Fibroblast of upper back skin (primary cell): ENCODE measurements at places on chromosomes 7 and 10.

DNA sequence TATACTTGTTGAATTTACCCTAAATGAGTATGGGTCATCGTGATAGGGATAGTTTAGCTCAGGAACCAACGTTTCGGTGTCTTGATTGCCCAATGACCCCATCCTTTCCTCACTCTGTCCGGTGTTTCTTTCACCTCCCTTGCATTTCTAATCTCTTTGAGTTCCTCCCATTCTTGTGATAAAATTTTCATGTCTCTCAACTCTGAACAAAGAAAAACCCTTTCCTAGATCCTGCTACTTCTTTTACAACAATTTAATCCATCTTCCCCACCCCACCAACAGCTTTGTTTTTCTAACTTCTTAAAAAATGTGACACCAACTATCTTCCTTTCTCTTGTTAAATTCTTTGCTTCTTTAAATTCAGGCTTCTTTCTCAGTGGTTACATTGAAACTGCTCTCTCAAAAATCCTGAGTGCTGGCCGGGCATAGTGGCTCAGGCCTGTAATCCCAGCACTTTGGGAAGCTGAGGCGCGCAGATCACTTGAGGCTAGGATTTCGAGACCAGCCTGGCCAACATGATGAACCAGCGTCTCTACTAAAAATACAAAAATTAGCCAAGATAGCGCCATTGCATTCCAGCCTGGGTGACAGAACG, 130.3 kb upstream of the MINDY3 start:
- DNase-seq: no peak

GRCh38 chr7:67805921-67806471, 809.4 kb downstream of the TYW1 start:
- DNase-seq: no peak

DNA sequence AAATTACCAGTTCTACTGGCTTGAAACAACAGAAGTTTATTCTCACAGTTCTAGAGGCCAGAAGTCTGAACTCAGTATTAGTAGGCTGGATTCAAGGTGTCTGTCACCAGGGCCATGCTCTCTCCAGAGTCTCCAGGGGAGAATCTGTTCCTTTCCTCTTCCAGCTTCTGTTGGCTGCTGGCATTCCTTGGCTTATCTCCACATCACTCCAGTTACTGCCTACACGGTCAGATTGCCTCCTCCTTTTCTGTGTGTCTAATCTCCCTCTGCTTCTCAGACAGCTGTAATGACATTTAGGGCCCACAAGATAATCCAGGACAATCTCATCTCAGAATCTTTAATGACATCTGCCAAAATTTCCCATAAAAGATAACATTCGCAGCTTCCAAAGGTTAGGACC, 36.6 kb downstream of the MAPK8 start:
- no peak for DNase-seq

GRCh38 chr10:44618910-44619309, 234.0 kb upstream of the CXCL12 start:
- peak; percentile 35 for DNase-seq

- DNase-seq: peak; percentile 92
Observed at GRCh38 chr10:84424731-84425167, 96.4 kb downstream of the CCSER2 start.

GRCh38 chr7:22256541-22257096, 100.3 kb downstream of the RAPGEF5 start:
- DNase-seq: no peak

- DNase-seq: no peak
Observed at GRCh38 chr10:44990965-44991364, 9.8 kb upstream of the ZNF22 start.

GRCh38 chr7:94396596-94396995, 1.9 kb downstream of the COL1A2 start:
- peak; percentile 81 for DNase-seq

- no peak for DNase-seq
Observed at GRCh38 chr10:71382028-71382427, 14.7 kb upstream of the CDH23 start.

DNA sequence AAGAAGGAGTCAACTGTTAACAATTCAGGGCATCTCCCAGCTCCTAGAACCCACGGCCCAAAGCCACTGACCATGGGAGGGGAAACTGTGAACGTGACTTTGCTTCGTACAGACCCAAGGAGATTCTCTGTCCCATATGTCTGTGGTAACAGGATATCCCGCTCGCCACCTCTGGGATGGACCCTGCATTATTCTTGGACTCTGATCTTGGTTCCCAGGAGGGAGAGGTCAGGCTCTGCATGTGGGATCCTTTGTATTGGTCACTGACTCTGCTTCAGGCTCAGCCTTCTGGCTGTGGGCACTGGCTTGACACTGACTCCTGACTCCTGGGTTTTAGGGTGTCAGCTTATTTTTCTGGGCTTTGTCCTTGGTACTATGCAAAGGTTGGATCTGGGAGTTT, 13.5 kb upstream of the MBL2 start:
- DNase-seq: no peak

- no peak for DNase-seq
Observed at GRCh38 chr7:98909487-98909886, 31.2 kb downstream of the TRRAP start.

DNA sequence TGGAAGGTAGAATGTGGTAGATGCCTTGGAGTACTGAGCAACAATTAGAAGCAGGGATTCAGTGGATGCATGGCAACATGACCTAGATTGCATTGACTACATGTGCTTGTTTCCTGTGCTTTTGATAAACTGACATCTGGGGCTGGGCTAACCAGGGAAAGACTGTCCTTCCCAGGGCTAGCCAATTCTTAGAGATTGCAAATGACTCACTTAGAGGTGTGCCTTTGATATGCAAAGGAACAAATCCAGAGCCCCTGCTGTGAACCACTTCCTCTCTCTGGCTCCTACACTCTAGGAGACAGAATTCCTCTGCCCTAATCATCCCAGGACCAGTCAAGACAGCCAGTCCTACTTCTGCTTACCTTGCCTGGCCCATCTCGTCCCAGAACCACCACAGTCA, 651.5 kb downstream of the LRMDA start:
- DNase-seq: peak; percentile 92

DNA sequence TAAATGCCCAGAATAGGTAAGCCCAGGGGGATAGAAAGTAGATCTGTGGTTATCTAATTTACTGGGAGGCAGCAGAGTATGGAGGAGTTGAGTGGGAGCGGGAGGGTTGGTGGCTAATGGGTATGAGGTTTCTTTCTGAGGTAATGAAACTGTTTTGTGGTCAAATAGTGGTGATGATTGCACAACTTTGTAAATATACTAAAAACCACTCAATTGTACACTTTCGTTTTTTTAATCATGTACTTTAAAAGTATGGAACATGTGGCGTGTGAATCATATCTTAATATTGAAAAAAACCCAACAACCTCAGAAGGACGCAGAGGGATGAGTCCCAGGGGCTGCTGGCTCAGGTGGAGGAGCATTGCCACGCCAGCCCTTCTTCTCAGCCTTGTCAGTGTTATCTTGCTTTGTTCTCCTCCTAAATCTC, 118.1 kb downstream of the WDR11 start:
- peak; percentile 21 for DNase-seq

DNA sequence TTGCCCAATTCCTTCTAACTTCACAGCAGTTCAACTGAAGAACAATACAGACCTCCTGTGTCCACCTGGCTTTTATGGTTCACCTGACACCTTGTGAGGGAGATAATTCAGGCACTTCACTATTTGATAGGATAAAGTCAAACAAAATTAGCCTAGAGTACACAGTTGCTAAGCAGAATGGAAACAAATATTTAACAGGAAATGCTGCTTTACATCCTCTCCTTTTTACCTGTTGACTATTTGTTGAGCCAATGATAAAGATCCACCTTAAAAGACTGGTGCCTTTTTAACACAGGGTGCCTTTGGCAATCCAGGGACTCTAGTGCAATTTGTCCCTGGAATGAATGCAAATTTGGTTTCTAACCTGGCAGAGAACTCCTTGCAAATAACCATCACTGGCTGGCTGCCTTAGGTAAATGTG, 39.8 kb downstream of the ITPRID1 start:
- DNase-seq: no peak

DNA sequence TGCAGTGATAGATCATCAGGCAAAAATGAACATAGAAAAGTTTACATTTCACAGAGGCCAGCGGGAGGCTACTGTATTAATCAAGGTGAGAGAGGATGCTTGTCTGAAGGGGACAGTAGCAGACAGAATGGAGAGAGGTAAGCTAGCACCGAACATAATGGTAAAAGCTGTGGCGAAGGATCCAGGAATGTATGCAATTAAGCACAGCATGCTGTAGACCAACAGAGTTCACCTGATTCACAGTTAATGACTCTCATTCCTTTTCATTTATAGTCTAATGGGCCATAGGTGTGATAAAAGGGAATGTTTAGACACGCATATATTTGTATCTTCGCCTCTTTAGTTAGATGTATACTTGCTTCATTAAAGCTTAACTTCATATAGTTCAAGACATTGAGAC, 150.9 kb upstream of the MBL2 start:
- DNase-seq: no peak

GRCh38 chr7:15016766-15017165, 114.2 kb upstream of the DGKB start:
- peak; percentile 46 for DNase-seq

DNA sequence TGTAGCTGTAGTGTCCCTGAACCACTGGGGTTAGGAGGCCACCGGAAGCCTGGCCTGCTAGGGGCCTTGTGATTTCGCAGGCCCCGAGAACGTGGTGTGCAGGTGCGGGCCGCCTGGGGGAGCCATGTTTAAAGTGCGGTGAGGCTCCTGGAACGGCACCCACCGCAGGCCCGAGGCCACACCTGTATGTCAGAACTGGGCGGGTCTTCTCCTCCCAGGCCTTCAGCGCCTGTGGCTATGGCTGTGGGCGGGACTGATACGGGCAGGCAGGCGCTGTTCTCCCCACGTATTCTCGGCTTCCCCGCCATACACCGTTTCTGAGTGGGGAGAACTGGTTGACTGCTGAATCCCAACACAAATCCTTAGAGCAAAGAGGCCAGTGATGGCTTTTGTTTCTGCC, 74.8 kb downstream of the DNAJB6 start:
- DNase-seq: no peak

DNA sequence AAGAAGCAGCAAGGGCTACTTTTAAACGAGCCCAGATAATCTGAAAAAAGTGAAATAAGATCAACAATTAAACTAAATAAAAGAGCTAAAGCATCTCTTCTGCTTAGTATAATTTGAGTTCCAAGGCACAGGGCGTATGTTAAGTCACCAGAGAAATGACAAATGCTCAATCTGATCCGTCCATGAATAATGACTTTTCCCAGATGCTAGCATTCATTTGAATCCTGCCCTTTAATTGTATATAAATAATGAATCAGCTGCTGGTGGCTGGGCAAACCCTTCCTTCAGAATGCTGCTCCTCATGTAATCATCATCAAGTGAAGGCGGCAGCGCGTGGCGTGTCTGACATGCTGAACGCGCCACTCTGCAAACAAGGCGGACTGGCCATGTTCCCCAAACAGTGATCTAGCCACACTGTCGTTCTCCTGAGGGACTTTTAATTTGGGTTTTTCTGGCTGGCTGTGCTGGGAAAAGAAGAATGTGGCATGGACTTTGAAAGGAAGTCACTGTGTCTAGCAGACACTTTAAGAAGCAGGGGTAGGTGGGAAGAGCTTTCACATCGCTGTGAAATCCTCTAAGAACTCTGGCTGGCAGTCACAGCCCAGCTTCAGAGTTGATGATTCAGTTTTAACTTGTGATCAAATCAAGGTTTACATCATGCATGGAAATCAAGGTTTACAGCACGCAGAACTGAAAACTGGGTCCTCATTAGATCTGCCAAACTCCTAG, 70.7 kb downstream of the BEND7 start:
- DNase-seq: no peak

DNA sequence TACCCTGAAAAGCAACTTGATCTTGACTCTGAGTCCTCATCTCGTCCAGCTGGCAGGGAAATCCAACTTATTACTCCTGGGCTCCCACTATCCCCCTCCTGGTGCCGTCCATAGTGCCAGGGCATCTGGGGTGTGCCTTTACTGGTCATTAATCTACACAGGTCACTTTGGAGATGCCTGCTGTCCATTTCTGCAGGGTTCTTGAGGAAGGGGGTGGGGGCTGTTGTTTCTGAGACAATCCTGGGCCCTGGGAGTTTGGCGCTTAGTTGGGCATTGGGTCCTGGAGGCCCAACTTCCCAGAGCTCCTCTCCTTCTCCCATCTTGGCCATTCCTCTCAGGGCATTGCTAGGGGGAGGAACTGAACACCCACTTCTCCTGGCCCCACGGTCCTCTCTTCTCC, 6.0 kb upstream of the TACR2 start:
- no peak for DNase-seq

DNA sequence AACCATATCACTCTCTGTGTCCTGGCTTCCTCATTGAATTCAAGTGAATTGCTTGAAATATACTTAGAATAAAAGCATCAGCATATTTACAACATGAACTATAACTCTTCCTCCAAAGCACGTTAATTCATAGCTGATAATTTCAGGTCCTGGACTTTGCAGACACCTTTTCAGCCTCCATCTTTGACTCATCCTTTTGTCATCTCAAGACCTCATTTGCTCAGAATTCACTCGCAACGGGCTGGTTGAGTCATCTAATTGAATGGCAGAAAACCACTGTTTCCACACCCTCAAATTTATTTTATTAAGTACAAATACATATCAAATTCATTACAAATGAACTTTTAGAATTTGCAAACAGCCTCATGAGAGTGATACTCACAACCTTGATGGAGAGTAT, 545.7 kb downstream of the GATA3 start:
- DNase-seq: no peak

- DNase-seq: no peak
Observed at GRCh38 chr7:39509436-39509835, 56.8 kb upstream of the YAE1 start.

DNA sequence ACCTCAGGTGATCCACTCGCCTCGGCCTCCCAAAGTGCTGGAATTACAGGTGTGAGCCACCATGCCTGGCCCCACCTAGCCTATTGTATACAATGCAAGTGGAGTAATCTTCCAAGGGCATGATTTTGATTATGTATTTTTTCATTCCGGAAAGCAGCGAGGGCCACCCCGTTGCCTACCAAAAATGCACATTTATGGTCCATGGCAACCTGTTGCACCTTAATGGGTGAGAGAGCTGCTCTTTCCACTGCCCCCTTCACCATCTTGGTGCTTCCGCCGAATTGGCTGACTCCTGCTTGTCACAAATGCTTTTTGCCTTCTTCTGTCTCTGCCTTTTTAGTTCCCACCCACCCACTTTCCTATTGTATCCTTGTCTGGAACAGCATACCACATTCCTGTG, 699.5 kb downstream of the LRMDA start:
- DNase-seq: no peak

- DNase-seq: no peak
Observed at GRCh38 chr10:121610798-121611323, 12.6 kb upstream of the FGFR2 start.

DNA sequence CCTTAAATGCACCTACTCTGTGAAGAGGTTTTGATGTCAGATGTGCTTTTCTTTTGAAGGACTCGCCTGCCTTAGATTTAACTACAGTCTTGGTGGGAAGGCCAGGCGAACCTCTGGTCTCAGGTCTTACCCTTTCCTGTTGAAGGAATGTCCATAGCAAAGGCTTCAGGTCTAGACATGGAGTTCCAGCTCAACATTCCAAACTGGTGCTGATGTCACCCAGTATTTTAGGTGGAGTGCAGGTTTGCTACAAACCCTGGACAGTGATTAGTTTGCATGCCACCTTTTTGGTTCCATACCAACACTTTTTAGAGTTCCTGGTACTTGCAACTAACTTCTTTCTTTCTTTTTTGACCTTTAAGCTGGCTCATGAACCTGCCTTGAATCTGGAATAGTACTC, 258.7 kb downstream of the GFRA1 start:
- no peak for DNase-seq
